ENCODE measurements at places on chromosomes 4 and X. TPM values are rescaled to one million over a fixed set of nuclear protein-coding genes. Genes with fewer than 3 reads are reported as not detected.

DNA sequence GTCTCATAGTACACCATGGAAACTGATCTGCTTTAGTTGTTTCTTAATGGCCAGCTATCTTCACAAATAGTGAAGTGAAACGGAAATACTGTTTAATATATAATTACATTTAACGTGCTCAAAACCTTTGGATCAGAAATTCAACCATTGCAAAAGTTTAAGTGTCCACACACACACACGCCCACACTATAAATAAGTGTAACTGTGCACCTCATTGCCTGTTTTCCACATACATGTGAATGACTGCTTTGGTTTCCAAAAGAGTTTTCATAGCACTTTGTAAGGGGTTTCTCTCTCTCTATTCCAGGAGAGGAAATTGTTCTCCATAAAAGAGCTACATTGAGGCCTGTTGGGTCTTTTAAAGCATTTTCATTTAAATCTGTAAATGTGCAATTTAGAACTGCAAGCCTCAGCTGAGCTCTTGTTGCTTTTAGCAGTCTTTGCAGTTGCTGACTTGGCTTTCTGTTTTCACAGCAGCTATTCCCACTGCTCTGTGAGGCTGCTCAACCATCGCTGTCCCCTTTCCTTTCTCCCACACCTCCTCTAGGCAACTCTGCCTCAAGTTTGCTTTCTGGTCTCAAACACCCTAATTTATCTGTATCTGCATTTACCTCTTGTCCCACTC is 94.5 kb downstream of the RAPGEF2 start:
- no peaks in the 10 kb centered on the region for H3K36me3 ChIP-seq
- H3K4me1 ChIP-seq: no peaks in the 10 kb centered on the region
- DNase-seq: no peak
- no peaks in the 10 kb centered on the region for H3K27me3 ChIP-seq

BRS3 gene
- not detected for total RNA-seq

CSAG3 gene
- total RNA-seq: not detected

- H3K27ac ChIP-seq: no peak overlapping the region
- DNase-seq: no peak
- H3K4me1 ChIP-seq: peaks cover 3% of the 10 kb centered on the region
Measured at GRCh38 chr4:74114234-74114633, 15.2 kb upstream of the CXCL2 start.

GRCh38 chr4:55364691-55365344 is 18.8 kb downstream of the SRD5A3 start:
- no peak for DNase-seq
- no peak overlapping the region for H3K4me3 ChIP-seq
- no peak overlapping the region for H3K27ac ChIP-seq
- H3K36me3 ChIP-seq: no peaks in the 10 kb centered on the region
- H3K4me1 ChIP-seq: no peaks in the 10 kb centered on the region

PF4V1 gene
- total RNA-seq: not detected

Data from Peyer's patch (tissue), 4 donors.